A549 treated with ZK216348 at 1 μM for 4 hours (cell line): ENCODE measurements at places on chromosomes 11 and 22. TPM values are rescaled to one million over a fixed set of nuclear protein-coding genes. Genes with fewer than 3 reads are reported as not detected.

The GPR83 gene
- 0.06 to 0.09 TPM (median 0.07 TPM) in 4 of 5 replicates, not detected in the other for total RNA-seq

The CREB3L1 gene
- 4.1 to 6.6 TPM (median 5.1 TPM) in 5 replicates for total RNA-seq

The CRYAB gene
- 6.4 to 15.9 TPM (median 9.5 TPM) in 5 replicates for total RNA-seq

The PTGDR2 gene
- total RNA-seq: 0.06 to 0.09 TPM in 2 of 5 replicates, not detected in the others

The RIMBP3C gene
- 0.13 to 0.64 TPM (median 0.22 TPM) in 5 replicates for total RNA-seq

The SLC5A12 gene
- not detected in 5 replicates for total RNA-seq

The C11orf97 gene
- not detected in 5 replicates for total RNA-seq

The A4GALT gene
- total RNA-seq: 12.2 to 25.9 TPM (median 19.6 TPM) in 5 replicates

The MYEOV gene
- total RNA-seq: 97.8 to 134 TPM (median 127 TPM) in 5 replicates

The PIM3 gene
- total RNA-seq: 23.0 to 64.0 TPM (median 52.7 TPM) in 5 replicates

The LUZP2 gene
- not detected in 5 replicates for total RNA-seq
